Pancreas (tissue), 10 donors: ENCODE measurements at places on chromosomes 16 and 17. TPM values are rescaled to one million over a fixed set of nuclear protein-coding genes. Genes with fewer than 3 reads are reported as not detected.

GRCh38 chr16:89065458-89065822, 28.2 kb upstream of the ACSF3 start:
- DNase-seq, result no peak

GRCh38 chr17:41060052-41060604, at the start of gene KRTAP2-3:
Gene KRTAP2-3 (minus strand): TSS chr17:41060114. CDS start chr17:41060050, 64 bp downstream.
- DNase-seq, result no peak

DNA sequence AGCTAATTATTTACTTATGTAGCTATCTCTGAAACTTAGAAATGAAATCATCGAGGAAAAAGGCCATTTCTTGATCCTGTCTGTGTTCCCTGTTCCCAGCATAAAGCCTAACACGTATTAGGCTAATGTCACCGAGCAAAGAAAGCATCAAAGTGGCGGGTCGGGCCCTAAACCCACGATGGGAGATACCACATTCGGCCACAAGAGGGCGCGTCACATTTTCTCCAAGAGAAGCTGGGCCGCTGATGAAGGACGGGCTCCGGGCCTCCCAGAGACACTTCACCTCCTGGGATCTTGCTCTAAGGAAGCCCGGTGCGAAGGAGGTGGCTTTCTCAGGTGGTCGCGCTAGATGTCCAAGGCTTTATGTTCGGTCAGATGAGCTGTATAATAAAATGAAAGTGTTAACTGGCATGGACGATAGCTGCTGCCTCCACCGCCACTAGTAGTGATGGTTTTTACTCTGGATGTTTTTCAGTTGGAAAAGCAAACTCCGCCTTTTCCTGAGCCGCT, 853 bp upstream of the PDK2 start:
- DNase-seq, result peak; percentile 91

- DNase-seq, result peak; percentile 14
These were observed 48.8 kb downstream of the DNAH3 start for GRCh38 chr16:21101631-21102420.

DNA sequence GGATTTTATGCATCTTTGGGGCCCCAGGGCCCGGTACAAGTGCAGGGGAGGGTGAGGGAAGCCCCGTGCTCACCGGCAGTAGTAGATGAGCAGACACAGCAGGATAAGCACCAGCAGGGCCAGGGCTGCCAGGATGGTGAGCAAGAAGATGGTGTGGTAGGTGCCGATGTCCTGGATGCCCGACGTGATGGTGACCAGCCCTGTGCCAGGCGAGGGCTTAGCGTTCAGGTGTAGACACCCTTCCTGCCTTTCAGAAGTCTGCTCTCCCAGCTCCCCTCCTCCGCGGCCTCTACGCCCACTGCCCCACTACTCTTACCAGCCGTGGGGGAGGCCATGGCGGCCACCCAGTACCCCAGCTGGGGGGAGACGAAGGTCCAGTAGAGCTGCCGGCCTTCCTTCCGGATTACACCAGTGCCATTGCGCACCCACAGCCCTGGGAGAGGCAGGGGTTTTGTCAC, 8.0 kb downstream of the FAM171A2 start:
- DNase-seq, result no peak

DNA sequence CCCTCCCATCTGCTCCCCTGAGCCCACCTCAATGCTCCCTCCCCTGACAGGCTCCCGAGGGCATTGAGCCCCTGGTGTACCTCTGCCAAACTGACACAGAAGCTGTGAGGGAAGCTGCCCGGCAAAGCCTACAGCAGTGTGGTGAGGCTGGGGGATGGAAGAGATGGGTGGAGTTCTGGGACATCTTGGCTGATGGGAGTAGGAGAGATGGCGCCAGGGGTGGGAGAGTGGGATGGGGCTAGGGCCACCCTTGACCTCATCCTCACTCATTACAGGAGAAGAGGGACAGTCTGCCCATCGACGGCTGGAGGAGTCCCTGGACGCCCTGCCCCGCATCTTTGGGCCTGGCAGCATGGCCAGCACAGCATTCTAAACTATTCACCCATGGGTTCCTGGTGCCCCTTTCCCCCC, 16.2 kb upstream of the CTCF start:
- DNase-seq, result no peak

DNA sequence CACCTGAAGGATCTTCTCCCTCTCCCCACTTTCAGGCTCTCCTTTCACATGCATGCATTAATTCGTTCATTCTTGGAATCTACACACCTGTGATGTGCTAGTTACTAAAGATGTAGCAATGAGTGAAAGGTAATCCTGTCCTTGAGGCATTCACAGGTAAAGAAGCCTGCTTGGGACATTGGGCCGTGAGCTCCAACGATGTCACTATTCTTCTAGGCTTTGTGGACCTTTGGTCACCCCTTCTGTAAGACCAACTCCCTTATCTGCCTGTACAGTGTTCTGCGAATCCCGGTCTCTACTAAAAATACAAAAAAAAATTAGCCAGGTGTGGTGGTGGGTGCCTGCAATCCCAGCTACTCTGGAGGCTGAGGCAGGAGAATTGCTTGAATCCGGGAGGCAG, 608.5 kb downstream of the MAF start:
- no peak for DNase-seq

DNA sequence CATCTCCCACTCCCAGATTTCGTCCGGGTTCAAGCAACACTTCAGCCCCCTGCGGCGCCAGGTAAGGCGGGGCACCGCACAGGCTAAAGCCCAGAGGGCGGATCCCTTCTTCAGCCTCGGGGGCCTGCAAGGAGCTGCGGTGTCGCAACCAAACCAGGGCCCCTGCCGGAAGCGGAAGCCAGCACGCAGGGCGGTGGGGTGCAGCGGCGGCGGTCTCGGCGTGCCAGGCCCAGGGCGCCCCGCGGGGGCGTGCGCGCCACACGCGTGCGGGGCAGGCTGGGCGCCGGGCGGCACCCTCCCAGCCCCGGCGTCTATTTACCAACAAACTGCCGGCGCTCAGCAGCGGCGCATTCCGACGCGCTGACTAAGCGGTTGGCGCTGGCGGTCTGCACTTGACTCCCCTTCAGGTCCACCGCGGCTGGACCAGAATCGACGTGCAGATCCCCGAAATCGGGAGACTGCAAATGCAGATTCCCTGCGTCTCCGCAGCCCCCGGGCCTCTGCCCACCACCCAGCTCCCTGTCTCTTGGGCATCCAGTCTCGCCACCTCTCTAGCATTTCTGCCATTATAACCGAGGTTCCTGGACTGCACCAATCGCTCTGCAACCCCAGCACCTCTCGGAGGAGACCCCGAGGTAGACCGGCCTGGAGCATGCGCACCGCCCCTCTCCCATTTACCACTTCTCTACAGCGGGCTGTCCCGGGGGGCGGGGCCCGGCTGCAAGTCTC, 421 bp upstream of the DLX4 start:
- DNase-seq, result peak; percentile 57

GRCh38 chr16:74015953-74016352, 280.7 kb upstream of the PSMD7 start:
- no peak for DNase-seq

DNA sequence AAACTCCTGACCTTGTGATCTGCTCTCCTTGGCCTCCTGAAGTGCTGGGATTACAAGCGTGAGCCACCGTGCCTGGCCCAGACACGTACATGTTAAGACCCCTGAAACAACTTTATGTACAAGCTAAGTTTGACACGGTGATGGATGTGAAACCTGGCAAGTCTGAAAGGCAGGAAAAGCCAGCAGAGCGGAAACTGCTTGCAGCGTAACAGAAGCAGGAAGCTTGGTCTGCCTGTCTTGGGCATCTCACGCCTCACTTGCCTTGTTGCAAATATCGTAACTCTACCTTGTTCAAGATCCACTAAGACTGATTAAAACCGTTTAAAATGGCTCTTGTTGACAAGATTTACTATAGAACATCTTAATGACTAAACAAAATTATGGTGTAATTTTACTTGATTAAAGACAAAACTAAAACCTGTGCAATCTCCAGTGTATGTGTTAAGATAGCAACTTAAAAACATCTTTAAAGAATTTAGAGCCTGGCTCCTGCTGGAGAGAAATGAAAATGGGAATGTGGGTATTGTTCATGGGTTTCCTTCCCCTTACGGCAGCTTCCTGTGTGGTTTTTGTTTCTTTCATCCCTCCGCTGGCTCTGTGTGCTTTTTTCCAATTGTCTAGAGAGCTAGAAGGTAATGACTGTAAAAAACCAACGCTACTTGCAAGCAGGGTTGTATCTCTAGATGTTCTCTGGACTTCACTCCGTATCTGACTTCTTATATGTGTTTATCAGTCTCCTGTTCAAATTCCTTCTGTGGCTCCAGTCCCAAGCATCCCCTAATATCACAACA, 477.6 kb downstream of the XYLT1 start:
- DNase-seq, result no peak

GRCh38 chr16:12201866-12202265, 225.3 kb downstream of the SNX29 start:
- DNase-seq, result no peak

DNA sequence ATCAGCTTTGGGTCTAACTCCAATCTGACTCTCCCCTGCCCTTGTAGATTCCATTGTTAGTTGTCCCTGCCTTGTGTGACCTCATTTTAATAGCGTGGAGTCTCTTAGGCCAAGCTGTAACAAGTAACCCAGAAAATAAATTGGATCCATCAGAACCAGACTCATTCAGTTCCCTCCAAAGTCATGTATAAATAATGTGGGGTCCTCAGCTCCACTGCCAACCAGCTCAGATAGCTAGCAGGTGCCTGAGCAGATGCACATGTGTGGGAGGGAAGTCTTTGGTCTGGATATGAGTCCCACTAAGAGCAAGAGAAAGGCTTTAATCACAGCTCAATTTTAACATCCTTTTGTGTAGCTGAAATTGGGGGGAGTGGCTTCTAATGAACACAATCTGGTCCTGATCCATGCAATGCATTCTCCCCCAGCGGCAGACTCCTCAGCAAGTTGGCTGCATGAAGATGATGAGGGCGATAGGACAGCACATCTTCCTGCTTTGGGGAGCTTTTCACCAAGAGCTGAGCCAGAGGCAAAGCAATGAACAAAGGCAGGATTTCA, 151.6 kb downstream of the ABCC12 start:
- DNase-seq, result no peak

DNA sequence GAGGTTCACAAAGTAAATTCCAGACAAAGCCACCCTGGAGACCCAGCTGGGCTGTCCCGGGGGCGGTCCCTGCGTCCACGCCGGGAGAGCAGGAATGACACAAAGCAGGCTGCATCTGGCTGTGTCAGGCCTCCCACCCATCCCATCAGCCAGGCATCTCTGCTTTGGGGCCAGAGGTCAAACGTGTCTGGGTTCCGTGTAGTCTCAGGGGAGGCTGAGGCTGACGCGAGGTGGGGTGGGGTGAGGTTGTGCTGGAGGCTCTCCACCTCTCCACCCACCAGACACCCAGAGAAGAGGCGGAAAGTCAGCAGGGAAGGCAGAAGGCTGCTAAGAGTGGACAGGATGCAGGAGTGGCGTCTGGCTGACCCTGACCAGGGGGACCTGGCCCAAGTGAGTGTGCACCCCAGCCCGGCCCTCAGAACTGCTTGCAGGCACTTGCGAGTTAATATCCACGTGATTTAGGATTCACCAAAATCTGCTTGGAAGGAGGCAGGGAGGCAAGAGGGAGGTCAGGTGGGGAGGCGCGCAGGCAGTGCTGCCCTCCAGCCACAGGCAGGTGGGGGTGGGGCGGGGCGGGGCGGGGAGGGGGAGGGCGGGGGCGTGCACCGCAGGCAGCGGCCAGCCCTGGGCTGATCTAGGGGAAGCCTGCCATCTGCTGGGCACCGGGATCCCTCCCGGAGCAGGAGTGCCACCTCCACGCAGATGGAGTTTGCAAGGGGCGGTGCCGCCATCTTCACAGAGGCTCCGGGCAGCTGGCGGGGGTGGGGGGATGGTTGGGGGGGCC, 44.3 kb downstream of the TBC1D16 start:
- DNase-seq, result peak; percentile 82

GRCh38 chr17:47295874-47296255, 27.9 kb upstream of the EFCAB13 start:
- no peak for DNase-seq

DNA sequence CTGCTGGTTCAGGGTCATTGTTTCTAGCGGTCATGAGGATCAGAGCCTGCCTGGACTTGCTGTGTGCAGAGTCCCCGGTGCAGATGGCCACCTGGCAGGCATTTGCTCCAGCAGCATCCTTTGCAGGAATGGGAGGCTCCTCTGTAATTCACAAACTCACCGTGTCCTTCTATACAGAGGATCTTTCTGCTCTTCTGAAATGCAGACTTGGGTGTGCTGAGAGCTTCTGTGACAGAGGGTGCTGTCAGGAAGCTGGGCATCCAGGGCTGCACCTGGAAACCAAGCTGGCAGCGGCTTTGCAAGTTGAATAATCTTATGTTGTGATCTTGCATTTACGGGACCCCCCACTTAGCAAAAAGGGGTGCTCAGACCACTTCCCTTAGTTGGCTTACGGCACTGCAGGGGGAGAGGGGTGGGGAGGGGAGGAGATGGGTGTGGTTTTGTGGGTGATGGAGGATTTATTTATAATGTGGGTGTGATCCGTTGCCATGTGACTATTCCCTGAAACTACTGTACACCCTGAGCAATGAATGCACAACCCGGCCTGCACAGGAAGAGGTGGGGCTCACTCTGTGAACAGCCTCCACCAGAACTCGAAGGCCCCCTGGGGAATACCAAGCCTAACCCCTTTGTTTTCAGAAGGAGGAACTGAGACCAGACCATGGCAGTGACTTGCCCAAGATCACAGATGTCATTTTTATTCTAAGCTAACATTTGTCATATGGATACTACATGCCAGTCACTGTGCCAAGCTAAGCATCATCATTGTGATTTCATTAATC, 178.3 kb downstream of the PRKCB start:
- DNase-seq, result no peak

GRCh38 chr17:31294820-31295488, 2.1 kb downstream of the OMG start:
- DNase-seq, result no peak

DNA sequence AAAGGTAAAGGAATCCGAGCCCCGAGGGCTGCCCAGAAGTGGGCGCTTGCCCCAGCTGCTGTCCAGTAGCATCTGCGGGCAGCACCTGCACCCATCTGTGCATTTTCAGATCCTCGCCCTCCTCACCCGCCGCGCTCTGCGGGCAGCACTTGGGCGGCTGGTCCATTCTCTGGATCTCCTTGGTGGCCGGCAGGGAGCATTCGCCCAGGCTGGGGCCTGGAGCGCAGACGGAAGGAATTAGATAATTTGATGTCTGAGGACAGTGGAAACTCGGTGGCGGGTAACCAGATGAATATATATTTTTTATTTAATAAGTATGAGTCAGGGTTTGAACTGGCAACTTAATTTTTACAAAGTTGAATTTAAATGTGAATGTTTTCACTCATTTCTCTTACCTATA, 88.5 kb downstream of the NPIPB11 start:
- no peak for DNase-seq

- no peak for DNase-seq
These were observed 287.4 kb downstream of the HAPSTR1 start for GRCh38 chr16:9378876-9379275.

KCNJ18 gene
- not detected for total RNA-seq

TBC1D3H gene
- total RNA-seq, result not detected

IRF8 gene
- 2.3 TPM for total RNA-seq

RFFL gene
- 16.7 TPM for total RNA-seq

KRT39 gene
- total RNA-seq, result not detected

MAP2K6 gene
- 6.2 TPM for total RNA-seq

ST6GALNAC1 gene
- total RNA-seq, result 4.9 TPM

PLK1 gene
- total RNA-seq, result 1.2 TPM
